ENCODE measurements at places on chromosomes 5 and 9. TPM values are rescaled to one million over a fixed set of nuclear protein-coding genes. Genes with fewer than 3 reads are reported as not detected.

Gene CDC20B
- not detected for total RNA-seq

Gene NHP2
- 55.7 TPM for total RNA-seq

Gene SPATA31A3
- total RNA-seq = not detected

Gene FOXD4
- not detected for total RNA-seq

Gene TUT7
- total RNA-seq = 38.1 TPM

Gene NPM1
- 496 TPM for total RNA-seq

Gene PPIC
- 52.5 TPM for total RNA-seq

Gene IFNA21
- total RNA-seq = not detected

Gene HAPLN1
- 3.5 TPM for total RNA-seq

GRCh38 chr9:89409466-89409865, 88.4 kb downstream of the SEMA4D start:
- no peaks in the 10 kb centered on the region for H3K36me3 ChIP-seq
- DNase-seq = no peak
- no peak overlapping the region for H3K27ac ChIP-seq
- H3K4me3 ChIP-seq = no peak overlapping the region
- H3K4me1 ChIP-seq = no peaks in the 10 kb centered on the region

DNA sequence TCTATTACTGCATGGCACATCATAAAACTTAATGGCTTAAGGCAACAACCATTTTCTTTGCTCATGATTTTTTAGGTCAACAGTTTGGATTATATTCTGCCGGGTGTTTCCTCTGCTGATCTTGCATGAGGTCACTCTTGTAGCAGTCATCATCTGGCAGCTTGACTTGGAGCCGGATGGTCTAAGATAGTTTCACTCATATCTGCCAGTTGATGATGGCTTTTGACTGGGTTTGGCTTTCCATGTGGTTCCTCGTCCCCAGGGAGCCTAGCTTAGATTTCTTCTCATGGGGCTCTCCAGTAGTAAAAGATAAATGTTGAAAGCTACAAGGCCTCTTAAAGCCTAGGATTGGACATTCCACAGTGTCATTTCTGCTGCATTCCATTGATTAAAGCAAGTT, 27.4 kb downstream of the LNPEP start:
- no peaks in the 10 kb centered on the region for H3K27me3 ChIP-seq
- H3K27ac ChIP-seq = no peak overlapping the region
- H3K36me3 ChIP-seq = no peaks in the 10 kb centered on the region
- no peak overlapping the region for H3K4me3 ChIP-seq

GRCh38 chr5:139376364-139376763, 6.7 kb downstream of the SLC23A1 start:
- no peak overlapping the region for H3K27ac ChIP-seq
- H3K4me1 ChIP-seq = no peaks in the 10 kb centered on the region
- peaks cover 5% of the 10 kb centered on the region for H3K36me3 ChIP-seq
- DNase-seq = no peak

GRCh38 chr9:89433826-89434225, 64.1 kb downstream of the SEMA4D start:
- no peaks in the 10 kb centered on the region for H3K36me3 ChIP-seq
- DNase-seq = no peak
- H3K4me1 ChIP-seq = no peaks in the 10 kb centered on the region
- no peak overlapping the region for H3K27ac ChIP-seq
- H3K4me3 ChIP-seq = no peak overlapping the region

DNA sequence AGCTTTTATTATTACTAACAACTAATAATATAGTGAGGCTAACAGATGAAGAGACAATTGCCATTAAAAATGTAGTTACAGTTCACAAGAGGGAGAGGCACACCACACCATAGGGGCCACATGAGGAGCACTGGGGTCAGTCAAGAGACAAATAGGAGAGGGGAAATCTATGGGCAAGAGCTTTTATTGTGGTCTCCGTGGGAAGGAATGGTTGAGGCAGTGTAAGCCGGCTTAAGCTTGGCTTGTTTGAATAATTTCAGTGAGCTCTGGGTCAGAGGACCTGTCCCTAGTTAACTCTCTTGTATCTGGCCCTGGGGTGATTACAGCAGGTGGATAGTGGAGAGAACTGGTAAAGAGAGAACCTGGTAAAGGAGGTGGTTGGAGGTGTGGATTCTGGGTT, 35.3 kb downstream of the OGN start:
- no peaks in the 10 kb centered on the region for H3K36me3 ChIP-seq
- no peak for DNase-seq
- no peaks in the 10 kb centered on the region for H3K4me1 ChIP-seq

GRCh38 chr9:117268847-117269446, 145.9 kb downstream of the ASTN2 start:
- no peak for DNase-seq
- H3K27me3 ChIP-seq = no peaks in the 10 kb centered on the region
- no peak overlapping the region for H3K4me3 ChIP-seq
- H3K27ac ChIP-seq = no peak overlapping the region
- H3K4me1 ChIP-seq = peaks cover 5% of the 10 kb centered on the region

- no peaks in the 10 kb centered on the region for H3K36me3 ChIP-seq
- H3K27ac ChIP-seq = no peak overlapping the region
- no peak for DNase-seq
- no peak overlapping the region for H3K4me3 ChIP-seq
Observed at GRCh38 chr9:7238247-7238637, 480.5 kb downstream of the KDM4C start.

DNA sequence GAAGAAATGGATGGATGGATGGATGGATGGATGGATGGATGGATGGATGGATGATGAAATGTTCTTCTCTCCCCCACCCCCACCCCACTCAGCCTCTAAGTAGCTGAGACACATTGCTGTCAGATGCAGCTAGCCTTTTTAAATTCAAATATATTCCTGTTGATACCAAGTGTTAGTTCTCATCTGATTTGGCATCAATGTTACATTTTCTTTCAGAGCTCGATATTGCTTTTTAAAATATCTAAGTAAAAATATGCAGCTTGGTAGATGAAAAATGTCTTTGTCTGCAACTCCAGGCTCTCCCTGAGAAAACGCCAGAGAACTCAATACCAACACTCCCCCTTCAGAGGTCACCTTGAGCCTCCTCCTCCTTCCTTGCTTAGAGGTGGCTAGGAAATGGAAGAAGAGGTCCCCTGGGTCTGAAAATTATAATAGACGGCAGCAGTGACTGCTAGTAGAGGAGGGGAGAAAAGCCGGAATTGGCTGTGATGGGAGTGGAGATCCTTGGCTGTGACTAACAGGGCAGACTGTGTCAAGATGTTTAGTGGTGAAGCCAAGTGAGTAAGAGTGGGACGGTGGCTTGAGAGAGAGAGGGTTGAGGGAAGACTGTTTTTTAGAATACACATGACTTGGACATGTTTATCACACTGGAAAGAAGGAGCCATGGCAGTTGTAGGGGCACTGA, 156.0 kb downstream of the ZNF462 start:
- no peak overlapping the region for H3K4me3 ChIP-seq
- no peaks in the 10 kb centered on the region for H3K36me3 ChIP-seq
- no peaks in the 10 kb centered on the region for H3K27me3 ChIP-seq
- no peaks in the 10 kb centered on the region for H3K4me1 ChIP-seq
- no peak overlapping the region for H3K27ac ChIP-seq

DNA sequence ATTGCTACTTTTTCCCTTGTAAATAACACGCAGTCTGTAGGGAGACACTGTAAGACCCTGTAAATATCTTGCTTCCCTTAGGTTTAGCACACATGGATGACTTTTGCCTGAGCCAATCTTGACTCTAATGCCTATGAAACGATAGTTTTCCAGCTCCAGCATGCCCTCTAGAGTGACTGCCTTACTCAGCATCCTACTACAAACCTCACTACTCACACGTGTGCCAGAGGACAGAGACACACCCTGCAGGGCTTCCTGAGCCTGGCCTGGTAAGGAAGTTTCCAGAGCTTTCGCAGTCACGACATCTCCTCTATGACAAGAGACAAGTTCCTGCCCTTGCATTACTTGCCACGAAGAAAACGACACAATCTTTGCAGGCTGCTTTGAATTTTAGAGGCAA, 138.1 kb downstream of the ATPSCKMT start:
- H3K4me1 ChIP-seq = no peaks in the 10 kb centered on the region
- no peaks in the 10 kb centered on the region for H3K36me3 ChIP-seq
- no peak overlapping the region for H3K4me3 ChIP-seq
- no peaks in the 10 kb centered on the region for H3K27me3 ChIP-seq
- DNase-seq = no peak

DNA sequence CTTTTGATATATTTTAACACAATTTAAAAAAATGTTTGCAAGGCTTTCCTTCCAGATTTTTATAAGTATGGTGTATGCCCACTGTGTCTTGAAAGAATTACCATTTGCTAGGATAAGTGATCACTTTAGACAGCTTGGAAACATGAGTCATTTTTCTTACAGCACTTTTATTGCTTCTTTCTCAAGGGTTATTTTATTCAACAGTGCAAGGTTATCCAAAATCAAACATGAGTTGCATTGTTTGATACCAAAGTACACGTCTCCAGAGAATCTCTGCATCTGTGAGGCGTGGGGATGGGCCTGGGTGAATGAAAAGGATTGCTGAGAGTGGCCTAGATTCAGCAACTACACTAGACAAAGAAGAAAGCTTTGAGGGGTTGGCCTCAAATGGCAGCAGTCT, 329.6 kb downstream of the ADAMTS6 start:
- no peak overlapping the region for H3K4me3 ChIP-seq
- H3K36me3 ChIP-seq = no peaks in the 10 kb centered on the region
- no peak for DNase-seq
- no peak overlapping the region for H3K27ac ChIP-seq
- H3K4me1 ChIP-seq = no peaks in the 10 kb centered on the region

- no peaks in the 10 kb centered on the region for H3K36me3 ChIP-seq
- no peaks in the 10 kb centered on the region for H3K4me1 ChIP-seq
- no peak overlapping the region for H3K27ac ChIP-seq
- H3K27me3 ChIP-seq = no peaks in the 10 kb centered on the region
Observed at GRCh38 chr5:84794486-84795035, 409.9 kb upstream of the EDIL3 start.

- no peak overlapping the region for H3K4me3 ChIP-seq
- H3K36me3 ChIP-seq = no peaks in the 10 kb centered on the region
- no peak for DNase-seq
- no peaks in the 10 kb centered on the region for H3K4me1 ChIP-seq
Observed at GRCh38 chr5:180598797-180599589, 7.7 kb upstream of the SCGB3A1 start.

GRCh38 chr5:68502531-68502930, 287.0 kb downstream of the PIK3R1 start:
- no peak overlapping the region for H3K27ac ChIP-seq
- H3K27me3 ChIP-seq = no peaks in the 10 kb centered on the region
- H3K4me1 ChIP-seq = peaks cover 2% of the 10 kb centered on the region
- no peaks in the 10 kb centered on the region for H3K36me3 ChIP-seq
- H3K4me3 ChIP-seq = no peak overlapping the region

GRCh38 chr5:67165526-67166459, 30.8 kb downstream of the CD180 start:
- DNase-seq = peak; percentile 95
- H3K4me1 ChIP-seq = no peaks in the 10 kb centered on the region
- no peaks in the 10 kb centered on the region for H3K27me3 ChIP-seq
- H3K4me3 ChIP-seq = no peak overlapping the region

DNA sequence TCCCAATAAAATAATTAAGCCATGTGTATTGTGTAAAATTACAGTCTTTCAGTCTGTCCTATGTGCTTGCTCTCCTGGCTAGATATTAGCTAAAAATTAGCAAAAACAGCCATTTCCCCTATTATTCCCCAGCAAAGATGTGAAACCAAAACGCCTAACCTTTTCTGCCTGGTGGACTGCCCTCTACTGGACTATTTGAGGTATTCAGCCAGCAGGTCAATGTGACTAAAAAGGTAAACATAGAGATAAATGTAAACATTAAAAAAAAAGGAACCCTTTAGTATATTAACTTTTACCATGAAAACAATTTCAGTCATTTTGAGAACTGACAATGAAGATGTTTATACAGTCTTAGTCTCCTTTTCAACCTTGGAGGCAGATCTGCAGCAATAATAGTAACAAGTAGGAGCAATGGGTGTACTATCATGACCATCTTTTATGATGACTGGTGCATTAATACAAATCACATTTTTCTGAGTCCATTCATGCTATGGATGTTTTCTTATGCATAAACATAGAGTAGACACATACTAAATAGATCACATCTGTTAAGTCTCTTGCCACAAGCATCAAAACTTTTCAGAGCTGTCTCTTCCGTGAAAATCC, 10.1 kb downstream of the ATG12 start:
- no peak overlapping the region for H3K27ac ChIP-seq
- H3K27me3 ChIP-seq = no peaks in the 10 kb centered on the region
- no peak overlapping the region for H3K4me3 ChIP-seq
- H3K4me1 ChIP-seq = no peaks in the 10 kb centered on the region
- no peak for DNase-seq

DNA sequence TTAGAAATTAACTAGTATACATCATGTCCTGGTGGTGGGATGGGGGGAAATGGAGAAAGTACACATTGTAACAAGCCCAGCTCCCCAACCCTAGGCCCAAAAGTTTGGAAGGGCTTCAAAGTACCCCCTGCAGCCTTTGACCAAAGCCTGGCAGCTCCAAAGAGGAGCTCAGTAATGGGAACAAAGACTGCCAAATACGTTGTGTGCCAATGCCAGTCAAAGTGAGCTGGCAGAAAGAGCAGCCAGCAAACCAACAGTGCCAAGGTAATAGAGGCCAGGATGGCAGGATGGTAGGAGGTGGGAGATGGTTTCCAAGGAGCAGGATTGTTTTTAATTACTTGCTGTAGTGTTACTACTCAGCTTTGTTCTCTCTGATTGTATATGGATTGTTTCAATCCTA, 248.3 kb downstream of the COX7C start:
- H3K4me3 ChIP-seq = no peak overlapping the region
- no peak overlapping the region for H3K27ac ChIP-seq
- no peaks in the 10 kb centered on the region for H3K36me3 ChIP-seq
- H3K27me3 ChIP-seq = no peaks in the 10 kb centered on the region

- H3K27me3 ChIP-seq = no peaks in the 10 kb centered on the region
- H3K36me3 ChIP-seq = no peaks in the 10 kb centered on the region
- DNase-seq = no peak
- no peaks in the 10 kb centered on the region for H3K4me1 ChIP-seq
- no peak overlapping the region for H3K4me3 ChIP-seq
Observed at GRCh38 chr5:167156446-167156845, 1135.0 kb upstream of the WWC1 start.

- no peak overlapping the region for H3K4me3 ChIP-seq
- H3K4me1 ChIP-seq = no peaks in the 10 kb centered on the region
- DNase-seq = no peak
- H3K36me3 ChIP-seq = no peaks in the 10 kb centered on the region
- H3K27ac ChIP-seq = no peak overlapping the region
Observed at GRCh38 chr9:35606138-35606504, 1.1 kb downstream of the TESK1 start.

GRCh38 chr9:7579351-7579750, 220.2 kb downstream of the DMAC1 start:
- H3K27me3 ChIP-seq = no peaks in the 10 kb centered on the region
- H3K27ac ChIP-seq = no peak overlapping the region
- no peak overlapping the region for H3K4me3 ChIP-seq

DNA sequence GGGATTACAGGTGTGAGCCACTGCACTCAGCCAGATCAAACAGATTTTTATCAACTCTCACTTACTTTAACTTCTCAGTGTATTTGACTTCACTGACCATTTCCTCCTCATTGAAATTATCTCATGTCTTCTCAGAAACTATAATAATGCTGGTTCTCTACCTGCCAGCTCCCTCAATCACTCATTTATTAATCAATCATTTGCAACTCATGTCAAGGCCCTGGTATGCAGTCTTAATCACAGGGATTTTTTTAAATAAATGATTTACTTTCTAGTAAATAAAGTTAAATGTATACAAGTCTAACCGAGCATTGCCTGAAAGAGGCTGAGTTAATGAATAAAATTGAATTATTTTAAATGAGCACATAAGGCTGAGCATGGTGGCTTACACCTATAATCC, 63.3 kb downstream of the PLPP1 start:
- no peaks in the 10 kb centered on the region for H3K36me3 ChIP-seq
- no peak for DNase-seq
- no peak overlapping the region for H3K4me3 ChIP-seq
- no peaks in the 10 kb centered on the region for H3K27me3 ChIP-seq
- no peak overlapping the region for H3K27ac ChIP-seq

Measured in aorta (tissue), 5 donors.